H9 (cell line): ENCODE measurements at places on chromosomes 2 and 18.
A peak's percentile ranks its signal among the peaks of the same experiment; 100 is the strongest.

GRCh38 chr2:102283996-102284395, 27.4 kb upstream of the IL1RL1 start:
- no peak for DNase-seq

- DNase-seq, result no peak
Measured at GRCh38 chr2:66839551-66840320, 404.8 kb downstream of the MEIS1 start.

GRCh38 chr2:100791294-100791935, 28.5 kb upstream of the NPAS2 start:
- no peak for DNase-seq

- DNase-seq, result no peak
Measured at GRCh38 chr2:64987001-64987955, 1.9 kb upstream of the SLC1A4 start.

GRCh38 chr18:48142353-48142752, 211.9 kb upstream of the SMAD2 start:
- DNase-seq, result no peak

DNA sequence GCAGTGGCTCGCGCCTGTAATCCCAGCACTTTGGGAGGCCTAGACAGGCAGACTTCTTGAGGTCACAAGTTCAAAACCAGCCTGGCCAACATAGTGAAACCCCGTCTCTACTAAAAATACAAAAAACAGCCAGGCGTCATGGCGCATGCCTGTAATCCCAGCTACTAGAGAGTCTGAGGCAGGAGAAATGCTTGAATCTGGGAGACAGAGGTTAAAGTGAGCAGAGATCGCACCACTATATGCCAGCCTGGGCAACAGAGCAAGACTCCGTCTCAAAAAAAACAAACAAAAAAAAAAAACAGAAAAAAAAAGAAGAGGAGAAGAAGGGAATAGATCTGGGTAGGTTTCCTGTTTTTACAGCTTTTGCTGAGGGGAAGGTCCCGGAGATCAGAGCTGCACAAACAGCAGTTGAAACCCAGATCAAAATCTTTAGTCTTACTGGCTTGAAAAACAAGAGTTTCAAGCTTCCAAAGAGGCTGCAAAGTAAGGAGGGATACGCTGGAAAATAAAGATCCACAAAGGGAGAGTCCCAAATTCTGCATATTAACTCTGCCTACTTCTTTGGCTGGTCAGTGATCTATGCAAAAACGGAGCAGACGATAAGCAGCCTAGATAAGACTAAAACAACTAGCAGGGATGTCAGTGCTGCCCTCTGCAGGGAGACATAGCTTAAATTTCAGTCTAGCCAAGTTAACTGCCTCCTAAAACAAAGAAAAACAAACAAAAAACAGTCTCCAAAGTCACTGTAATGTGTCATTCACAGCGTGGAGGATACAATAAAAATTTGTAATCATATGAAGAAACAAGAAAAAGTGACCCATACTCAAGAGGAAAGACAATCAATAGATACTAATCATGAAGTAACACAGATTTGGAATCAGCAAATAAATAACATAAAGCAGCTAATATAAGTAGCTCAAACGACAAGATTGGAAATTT, 74.1 kb downstream of the TLK1 start:
- peak; percentile 57 for DNase-seq

GRCh38 chr18:74806700-74807416, 209.2 kb downstream of the ZNF407 start:
- no peak for DNase-seq

DNA sequence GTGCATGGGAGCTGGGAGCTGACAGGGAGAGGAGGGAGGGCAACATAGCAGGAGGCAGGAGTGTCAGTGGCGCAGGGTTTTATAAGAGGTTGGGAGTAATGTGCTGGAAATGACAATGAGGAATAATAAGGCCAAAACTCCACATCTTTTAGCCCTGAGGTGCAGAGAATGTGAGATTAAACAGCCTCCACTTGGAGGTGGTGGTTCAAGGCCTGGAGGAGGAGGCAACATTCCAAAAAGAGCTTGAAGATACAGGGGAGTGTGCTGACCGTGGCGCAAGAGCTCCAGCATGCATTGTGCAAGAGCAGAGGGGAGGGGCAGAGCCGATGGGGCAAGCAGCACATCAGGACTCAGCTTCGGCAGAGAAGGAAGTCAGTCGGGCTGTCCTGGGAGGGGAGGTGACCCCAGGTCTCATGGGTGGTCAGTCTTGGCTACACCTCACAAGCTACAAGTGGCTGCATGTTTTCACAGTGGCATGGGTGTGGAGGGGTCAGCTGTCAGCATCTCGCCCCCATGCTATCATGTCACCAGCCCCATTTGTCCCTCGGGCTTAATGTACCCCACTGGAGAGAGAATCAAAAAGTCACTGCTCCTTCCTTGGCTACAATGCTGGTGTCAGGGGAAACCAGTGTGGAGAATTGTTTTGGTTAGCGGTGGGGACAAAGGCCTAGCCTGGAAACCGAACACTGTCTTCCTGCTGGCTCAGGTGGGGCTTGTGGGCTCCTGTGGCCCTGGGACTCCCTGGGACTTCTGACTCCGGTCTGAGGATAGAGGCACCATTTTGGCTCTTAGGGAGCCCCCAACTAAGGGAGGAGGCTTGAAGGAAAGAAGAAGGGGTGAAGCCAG, 208.0 kb downstream of the ZFP36L2 start:
- no peak for DNase-seq

DNA sequence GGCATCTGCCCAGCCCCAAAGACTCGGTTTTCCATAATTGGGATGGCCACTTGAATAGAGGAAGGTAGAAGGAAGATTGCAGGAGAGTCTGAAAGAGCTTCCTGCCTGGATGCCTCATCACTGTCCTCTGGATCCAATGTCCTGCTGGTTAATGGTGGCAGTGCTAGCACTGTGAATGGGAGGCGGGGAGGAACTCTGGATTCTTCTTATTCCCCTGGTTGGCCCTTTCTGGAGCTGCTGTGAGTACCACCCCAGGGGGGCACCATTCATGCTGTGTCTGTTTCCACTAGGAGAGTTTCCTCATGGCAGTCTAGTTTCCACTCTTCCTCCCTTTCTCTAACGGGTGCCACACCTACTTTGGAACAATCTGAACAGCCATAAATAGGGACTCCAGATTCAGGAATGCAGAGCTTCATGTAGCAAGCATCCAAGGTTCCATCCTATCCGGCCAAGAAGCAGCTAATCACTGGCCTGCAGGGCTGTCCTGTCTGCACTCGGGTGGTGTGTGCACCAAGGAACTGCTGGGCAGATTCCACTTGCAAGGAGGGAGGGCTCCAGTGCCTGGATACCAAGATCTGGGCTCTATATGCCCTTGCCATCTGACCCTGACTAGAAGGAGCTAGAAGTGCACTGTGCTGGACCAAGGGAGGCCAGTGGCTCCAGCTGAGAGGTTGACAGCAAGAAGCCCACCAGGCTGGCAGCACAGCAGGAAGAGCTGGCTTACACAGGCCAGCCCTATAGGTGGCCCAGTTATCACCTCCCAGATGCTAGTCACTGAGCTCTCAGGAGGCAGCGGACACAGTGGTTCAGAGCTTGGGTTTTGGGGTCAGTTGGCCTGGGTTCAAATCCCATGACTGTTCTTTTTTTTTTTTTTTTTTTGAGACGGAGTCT, 4.6 kb upstream of the ATOH8 start:
- no peak for DNase-seq
